CD4-positive, alpha-beta T cell treated with Interleukin-17A for 1 hour (primary cell): ENCODE measurements at places on chromosomes 3 and 15.

GRCh38 chr3:63937661-63938651 is 25.8 kb upstream of the SCAANT1 start:
- peak; percentile 30 for DNase-seq

DNA sequence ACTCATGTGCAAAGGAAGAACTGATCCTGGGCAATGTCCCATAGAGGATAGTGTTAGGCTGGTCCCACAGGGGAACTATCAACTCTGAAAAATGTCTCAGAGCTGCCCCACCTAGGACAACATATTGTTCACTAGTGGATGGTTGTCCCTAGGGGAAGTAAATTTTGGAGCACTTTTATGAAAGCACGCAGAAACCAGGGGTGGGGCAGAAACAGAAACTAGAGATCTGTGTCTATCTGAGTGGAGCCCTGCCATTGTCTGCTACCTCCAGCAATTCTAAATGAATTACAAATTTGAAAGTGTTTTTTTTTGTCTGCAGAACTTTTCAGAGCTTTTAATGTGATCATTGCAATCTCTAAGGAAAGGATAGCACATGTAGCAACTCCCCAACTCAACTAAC is 357.1 kb upstream of the PROK2 start:
- DNase-seq: no peak

DNA sequence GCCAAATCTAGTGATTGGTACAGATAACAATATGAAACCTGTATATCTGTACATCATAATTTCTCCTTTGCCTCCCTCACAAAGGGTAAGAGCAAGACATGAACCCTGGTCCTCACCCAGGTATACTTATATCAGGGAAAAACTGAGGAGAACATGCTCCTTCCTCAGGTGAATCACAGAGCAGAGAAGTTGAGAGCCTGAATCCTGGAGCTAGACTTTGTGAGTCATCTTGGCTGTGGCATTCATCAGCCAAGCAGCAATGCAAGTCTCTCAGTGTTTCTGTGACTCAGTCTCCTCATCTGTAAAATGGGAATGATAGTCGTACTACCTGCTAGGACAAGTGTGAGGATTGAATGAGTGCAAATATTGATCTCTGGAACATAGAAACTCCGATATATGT is 165.7 kb upstream of the ADAMTS9 start:
- DNase-seq: no peak

DNA sequence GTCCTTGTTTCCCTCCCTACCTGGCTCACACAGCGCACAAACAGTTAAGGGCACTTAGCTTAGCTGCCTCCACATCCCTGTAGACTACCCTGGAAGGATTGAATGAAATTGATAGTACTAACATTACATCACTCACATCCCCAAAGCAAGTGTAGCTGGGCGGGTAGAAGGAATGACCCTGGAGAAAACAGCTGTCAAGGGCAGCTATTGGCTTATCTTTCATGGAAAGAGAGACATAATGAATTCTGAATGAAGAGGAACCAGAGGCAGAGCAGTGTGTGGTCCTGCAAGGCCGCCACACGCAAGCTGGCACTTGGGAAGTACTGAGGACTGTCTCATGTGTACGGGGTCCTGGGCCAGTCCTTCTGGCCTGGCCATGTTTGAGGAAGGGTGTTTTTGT is 369.6 kb upstream of the RGMA start:
- no peak for DNase-seq

DNA sequence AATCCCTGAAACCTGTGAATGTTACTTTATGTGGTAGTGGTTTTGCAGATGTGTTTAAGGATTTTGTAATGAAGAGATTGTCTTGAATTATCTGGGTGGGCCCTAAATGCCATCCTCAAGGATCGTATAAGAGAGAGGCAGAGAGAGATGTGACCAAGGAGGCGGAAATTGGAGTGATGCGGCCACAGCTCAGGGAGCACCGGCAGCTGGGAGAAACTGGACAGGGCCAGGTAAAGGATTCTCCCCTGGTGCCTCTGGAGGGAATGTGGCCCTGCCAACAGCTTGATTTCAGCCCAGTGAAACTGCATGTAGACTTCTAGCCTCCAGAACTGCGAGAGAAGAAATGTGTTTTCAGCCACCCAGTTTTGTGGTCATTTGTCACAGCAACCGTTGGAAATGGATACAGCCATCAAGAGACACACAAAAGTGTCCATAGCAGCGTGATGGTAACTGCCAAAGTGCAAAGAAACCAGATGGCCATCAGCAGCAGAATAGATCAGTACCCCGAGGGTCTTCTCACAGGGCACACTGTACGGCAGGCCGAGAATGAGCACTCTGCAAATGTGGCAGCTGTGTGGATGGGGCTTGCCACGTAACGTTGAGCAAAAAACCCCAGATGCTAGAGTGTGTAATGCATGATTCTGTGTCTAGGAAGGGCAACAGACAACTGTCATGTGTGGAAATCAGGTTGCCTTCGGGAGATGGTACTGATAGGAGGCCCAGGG is 12.2 kb downstream of the APBA2 start:
- no peak for DNase-seq

GRCh38 chr3:143060906-143061305 is 58.7 kb upstream of the CHST2 start:
- no peak for DNase-seq

GRCh38 chr15:57758560-57758959 is 52.0 kb downstream of the POLR2M start:
- DNase-seq: no peak

DNA sequence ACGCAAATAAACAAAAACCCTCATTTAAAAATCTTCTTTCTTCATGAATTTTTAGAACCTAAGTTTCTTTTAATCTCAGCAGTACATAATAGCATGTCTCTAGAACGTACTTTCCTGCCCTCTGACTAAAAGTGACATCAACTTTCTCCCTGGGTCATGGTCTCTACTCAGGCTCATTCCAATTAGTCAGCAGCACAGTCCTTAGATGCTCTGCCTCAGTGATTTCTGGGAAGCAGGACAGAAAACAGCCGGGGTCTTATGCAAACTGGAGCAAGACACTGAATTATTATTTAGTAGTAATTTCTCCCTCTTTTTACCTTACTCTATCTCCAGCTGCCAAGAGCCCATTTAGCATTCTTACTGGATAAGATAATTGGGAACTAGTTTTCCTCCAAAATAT is 365.2 kb downstream of the TUSC7 start:
- no peak for DNase-seq

- no peak for DNase-seq
Observed at GRCh38 chr3:120443626-120444123, 7.1 kb downstream of the FSTL1 start.

DNA sequence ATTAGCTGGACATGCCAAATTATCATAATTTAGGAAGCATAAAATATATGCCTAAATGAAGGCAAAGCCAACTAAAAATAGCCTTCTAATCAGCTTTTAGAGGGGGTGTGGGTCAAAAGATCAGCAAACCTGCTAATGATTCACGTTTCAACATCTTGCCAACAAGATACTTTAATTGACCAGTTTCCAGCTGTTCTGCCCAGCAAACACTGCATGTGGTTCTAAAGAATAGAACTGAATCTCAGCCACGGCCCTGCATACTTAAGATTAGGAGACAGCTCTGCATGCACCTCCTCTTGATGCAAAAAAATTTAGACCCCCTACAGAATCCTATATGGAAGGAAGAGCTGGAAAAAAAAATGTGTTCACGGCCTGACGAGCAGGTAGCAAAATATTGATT is 500.5 kb downstream of the TBL1XR1 start:
- no peak for DNase-seq

DNA sequence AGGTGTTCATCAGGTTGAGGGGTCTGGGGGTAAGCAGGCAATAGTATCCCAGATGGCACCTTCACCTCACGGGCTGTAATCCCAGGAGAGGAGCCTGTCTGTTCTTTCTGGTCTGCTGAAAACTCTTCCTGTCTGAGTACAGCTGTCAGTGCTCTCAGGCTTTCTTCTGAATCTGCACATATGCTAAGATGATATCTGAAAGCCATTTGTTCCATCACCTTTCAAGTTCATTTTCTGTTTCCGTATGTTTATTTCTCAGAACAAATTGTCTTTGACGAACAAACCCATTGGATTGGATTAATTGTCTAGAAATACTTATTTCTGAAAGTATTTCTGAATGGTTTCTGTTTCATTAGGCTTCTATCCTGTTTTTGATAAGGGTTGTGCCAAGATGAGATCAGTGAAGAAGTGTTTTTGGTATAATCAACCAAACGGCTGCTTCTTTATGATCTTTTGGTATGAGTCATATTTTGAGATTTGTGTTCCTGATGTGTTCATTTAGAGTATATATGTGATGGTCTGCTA is 13.3 kb downstream of the ZNF592 start:
- peak; percentile 10 for DNase-seq

DNA sequence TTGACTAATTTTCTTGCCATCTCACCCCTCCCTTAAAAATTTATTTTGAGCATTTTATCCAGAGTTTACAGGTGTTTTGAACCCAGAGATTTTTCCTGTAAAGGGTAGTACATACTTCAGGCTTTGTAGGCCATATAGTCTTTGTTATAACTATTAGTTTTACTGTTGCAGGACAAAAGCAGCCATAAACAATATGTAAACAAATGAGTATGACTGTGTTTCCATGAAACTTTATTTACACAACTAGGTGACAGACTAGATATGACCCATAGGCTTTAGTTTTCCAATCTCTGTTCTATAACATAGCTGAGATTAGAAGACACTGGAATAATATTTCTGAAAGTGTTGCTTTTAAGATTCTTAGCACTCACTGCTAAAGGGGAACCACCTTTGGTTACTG is 587.9 kb downstream of the PDCD6IP start:
- no peak for DNase-seq

DNA sequence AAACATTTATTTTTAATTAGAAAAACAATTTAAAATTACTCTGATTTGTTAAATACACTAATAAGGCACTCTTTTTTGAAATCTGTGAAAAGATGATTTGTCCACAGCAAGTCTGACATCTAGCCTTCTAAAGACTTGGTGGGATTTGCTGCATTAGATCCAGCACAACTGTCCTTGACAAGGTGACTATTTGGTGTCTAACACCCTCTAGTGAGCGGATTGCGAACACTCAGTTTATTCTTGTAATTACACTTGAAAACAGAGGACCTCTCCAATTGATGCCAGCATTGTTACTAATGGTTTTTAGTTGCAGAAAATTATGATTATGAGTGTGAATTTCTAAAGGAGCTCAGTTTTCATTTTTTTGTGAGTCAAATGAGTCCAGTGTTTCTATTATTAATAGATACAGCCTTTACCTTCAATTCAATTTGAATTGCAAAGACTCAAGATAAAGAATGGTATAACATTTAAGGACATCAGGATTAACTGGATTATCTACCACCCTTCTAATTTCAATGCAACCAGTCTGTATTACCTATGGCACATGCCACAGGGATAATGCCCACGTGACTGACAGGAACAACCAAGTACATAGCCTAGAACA is 29.7 kb upstream of the STRIT1 start:
- no peak for DNase-seq

- no peak for DNase-seq
Observed at GRCh38 chr15:71078506-71079207, 36.6 kb upstream of the THSD4 start.

- no peak for DNase-seq
Observed at GRCh38 chr15:63481105-63481810, 23.1 kb upstream of the USP3 start.

GRCh38 chr15:55348281-55348778 is 29.3 kb downstream of the PIGB start:
- DNase-seq: no peak

DNA sequence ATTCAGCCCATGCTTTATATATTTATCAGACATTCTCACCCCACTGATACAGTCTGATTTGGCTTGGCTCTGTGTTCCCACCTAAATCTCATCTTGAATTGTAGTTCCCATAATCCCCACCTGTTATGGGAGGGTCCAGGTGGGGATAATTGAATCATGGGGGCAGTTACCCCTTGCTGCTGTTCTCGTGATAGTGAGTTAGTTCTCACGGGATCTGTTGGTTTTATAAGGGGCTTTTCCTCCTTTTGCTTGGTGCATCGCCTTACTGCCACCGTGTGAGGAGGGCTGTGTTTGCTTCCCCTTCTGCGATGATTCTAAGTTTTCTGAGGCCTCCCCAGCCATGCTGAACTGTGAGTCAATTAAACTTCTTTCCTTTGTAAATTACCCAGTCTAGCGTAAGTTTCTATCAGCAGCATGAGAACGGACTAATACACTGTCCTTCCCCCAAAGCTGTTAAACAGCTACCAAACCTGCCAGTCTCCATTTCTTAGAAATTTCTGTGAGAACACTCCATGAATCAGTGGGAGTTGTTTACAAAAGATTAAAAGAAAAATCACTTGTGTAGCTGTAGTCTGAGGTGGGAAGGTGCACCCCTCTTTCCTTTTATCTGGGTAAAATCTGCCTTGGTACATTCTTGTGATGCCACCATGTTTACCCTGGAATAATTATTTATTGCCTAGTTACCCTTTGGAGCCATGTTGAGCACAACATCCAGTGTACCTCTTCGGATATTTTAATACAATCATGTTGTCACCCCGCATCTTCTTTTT is 160.5 kb downstream of the THSD4 start:
- no peak for DNase-seq
